Cardiac fibroblast (primary cell): ENCODE measurements at places on chromosomes 6 and 20.

GRCh38 chr20:33275215-33275614 lies 7.8 kb upstream of the BPIFB1 start:
- DNase-seq, result no peak

GRCh38 chr6:89895276-89895874 lies 1.1 kb downstream of the GJA10 start:
- peak; percentile 63 for DNase-seq

DNA sequence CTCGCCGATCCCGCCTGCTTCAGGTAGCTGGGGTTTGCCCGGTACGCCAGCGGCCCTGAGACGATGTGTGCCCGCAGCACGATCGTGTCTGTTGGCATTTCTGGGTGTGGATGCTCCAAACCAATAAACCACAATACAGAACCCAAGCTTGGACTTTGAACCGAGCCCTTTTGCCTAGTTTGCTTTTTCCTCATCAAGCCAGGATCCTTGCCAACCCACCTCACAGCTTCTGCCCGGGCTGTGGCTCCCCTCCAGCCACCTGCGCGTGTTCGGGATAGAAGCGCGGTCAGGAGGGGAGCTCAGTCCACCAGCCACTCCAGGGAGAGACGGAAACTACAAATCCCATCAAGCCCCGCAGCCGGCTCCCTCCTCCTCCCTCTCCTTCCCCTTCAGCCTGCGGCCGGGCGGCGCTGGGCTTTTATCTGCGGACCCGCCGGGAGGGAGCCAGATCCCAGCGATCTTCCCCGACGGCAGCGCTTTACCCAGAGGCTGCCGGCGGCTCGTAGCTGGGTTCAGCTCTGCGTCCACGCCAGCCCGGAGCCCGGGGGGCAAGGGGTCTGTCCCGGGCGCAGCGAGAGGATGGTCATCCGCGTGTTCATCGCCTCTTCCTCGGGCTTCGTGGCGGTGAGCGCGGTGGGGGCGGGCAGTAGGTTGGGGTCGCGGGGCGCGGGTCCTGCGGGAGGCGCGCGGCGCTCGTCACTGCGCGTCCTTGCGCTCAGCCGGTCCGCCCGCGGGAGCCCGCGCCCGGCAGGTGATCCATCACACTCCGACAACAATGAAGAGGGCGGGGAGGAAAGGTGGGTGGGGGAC lies at the start of gene SH3BGRL2:
TSS of gene SH3BGRL2 (plus strand) at position 447 of the 810 bp plus-strand sequence. CDS start at position 580, 133 bp downstream.
- peak; percentile 65 for DNase-seq

DNA sequence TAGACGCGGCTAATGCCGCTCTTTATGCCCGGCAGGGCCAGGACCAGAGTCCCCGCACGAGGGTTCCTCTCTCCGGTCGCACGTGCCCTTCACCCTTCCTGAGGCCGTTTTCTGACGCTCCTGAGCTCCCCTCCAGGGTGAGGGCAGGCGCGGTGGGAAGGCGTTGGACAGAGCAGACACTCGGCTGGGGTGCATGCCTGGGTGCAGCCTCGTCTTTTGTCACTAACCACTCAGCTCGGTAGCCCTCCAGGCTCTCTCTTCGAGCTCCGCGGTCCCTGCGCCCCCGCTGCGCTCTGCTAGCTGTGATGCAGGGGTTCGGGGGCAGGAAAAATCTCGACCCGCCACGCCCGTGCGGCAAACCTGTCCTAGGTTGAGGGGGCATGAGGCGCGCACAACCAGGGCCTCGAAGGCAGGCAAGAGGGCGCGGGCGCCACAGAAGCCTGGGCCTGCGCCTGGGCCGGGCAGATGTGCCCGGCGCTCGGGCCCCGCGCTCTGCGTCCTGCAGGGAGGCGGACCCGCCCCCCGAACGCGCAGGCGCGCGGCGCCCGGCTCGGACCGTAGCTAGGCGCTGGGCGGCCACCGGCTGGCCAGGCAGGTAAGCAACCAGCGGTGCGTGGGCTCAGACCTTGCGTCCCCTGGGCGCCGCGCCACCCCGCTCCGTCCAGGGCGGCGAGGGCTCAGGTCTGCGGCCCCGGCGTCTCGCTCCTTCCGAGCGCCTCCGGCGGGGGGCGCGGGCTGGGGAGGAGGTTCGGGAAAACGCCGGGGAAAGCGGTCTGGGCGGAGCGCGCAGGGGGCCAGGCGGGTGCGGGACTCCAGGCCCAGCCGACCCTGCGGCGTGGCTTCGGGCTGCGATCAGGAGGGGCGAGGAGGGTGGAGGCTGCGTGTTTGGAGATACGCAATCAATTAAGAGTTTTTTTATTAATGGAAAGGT lies at the start of gene L3MBTL1:
TSS of gene L3MBTL1 (plus strand) at position 548 of the 931 bp plus-strand sequence. CDS start 5,807 bp downstream, outside the sequence.
- peak; percentile 33 for DNase-seq

DNA sequence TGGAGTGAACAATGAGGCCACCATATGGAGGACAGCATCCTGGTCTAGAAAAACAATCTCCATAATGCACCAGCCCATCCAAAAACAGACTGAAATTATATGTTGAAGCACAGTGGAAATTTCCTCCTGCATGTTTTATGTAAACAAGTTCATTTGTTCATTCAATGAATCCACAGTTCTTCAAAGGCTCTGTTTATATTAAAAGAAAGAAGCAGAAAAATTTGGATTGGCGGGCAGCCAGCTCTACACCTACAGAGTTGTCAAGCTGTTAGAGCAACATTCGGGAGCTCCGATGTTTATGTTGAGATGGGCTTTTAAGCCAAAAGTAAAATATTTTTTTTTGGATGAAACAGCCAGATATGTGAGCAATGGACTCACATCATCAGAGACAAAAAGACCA lies 395.3 kb upstream of the SULF2 start:
- DNase-seq, result no peak

- no peak for DNase-seq
Measured at GRCh38 chr6:17585766-17586490, 14.2 kb upstream of the FAM8A1 start.

GRCh38 chr20:57388953-57389694 lies 2.1 kb upstream of the RBM38 start:
- DNase-seq, result peak; percentile 79

DNA sequence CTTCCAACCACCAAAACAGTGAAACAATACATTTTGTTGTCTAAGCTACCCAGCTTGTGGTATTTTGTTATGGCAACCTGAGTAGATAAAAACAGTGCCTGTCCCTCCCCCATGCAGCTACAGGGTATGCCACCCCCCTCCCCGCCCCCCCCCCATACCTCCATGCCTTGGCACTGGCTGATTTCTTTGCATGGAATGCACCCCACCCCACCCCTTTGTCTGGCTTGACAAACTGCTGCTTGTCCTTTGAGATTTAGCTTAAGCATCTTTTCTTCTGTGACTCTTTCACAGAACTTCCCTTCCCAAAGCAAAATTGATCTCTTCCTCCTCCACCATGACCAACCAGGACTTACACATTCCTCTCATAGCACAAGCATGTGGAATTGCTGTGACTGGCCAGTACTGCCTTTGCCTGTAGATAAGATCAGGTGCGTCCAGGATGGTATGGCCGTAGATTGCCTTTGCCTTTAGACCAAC lies 64.6 kb upstream of the ADGRF1 start:
- no peak for DNase-seq

DNA sequence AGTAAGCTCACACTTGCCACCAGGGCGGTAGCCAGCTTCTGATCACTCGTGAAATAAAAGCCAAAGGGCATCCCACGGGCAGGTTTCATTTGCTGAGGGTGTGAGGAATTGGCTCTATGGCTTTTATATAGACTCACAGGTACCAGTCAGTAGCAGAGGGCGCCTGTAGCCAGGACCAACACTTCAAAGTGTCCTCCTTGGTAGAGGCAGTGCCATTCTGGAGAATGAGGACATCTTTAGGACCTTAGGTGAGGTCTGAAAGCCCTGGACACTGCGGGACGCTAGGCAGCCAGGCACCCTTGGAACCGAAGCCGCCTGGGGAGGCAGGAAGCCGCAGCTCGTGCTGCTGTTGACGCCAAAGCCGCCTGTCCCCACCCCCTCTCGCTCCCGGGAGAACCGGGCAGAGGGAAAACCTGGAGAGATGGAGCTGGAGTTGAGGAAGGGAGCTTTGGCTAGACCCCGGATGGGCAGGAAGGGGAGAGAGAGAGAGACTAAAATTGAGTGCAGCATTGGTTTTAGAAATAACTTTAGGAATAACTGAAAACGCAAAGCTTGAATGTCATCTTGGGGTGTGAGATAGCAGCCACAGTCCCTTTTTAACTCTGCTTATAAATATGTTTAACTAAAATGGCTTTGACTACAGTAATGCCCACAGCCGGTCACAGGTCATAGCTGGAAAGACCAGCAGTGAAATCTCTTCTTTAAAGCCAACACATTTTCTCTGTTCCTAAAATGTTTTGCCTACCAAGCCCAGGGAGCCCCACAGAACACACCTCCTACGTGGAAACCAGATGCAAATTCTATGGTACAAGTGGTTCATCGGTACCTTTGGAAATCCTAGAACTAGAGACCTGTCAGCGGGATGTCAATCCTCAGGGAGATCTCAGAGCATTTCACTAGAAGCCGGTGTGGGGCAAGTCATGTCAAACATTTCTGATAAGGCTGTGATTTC lies 128.5 kb upstream of the CDYL start:
- peak; percentile 82 for DNase-seq

GRCh38 chr6:53035549-53036213 lies 29.5 kb upstream of the FBXO9 start:
- DNase-seq, result peak; percentile 20

DNA sequence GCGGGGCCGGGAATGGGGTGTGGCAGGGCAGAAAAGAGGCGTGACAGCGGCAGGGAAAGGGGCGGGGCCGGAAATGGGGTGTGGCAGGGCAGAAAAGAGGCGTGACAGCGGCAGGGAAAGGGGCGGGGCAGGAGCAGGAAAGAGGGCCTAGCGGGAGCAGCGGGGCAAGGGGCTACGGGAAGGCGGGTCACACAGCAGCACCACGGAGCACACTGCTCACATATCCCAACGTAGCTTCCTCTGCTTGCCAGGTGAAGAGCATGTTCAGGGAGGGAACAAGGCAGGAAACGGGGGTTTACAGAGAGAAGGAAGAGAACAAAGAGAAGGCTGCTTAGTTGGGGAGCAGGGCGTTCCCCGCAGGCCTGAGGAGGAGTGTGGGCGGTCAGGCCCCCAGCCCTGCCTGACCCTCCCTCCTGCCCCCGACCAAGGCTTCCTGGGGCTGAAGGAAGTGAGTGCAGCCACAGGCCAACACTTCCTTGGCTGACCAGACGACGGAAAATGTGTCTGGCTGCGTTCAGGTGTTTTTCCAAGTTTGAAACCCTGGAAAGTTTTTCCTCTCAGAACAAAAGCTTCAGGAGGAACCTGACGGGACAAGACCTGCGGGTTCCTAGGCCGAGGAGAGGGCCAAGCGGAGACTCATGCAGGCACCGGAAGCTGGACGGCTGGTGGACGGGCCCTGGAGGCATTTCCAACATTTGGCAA lies 13.8 kb downstream of the UCKL1 start:
- DNase-seq, result peak; percentile 27

DNA sequence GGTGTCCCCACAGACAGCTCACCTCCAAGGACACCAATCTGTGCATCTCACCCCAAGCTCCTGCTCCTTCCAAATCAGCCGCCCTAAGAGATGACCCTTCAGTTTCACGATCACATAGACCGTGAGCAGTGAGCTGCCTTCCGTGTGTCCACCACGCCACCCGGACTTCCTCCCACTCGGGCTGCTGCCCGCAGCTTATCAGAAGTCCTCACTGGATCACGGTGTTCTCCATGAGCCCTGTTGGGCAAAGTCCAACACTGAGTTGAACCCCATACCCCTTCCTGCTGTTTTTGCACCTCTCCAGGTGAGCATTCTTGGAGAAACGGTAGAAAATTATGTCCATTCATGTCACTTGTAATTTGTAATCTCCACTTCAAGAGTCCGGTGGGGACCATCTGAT lies 234.4 kb downstream of the SMOC2 start:
- DNase-seq, result no peak

GRCh38 chr6:54899442-54899841 lies 52.9 kb downstream of the FAM83B start:
- no peak for DNase-seq

DNA sequence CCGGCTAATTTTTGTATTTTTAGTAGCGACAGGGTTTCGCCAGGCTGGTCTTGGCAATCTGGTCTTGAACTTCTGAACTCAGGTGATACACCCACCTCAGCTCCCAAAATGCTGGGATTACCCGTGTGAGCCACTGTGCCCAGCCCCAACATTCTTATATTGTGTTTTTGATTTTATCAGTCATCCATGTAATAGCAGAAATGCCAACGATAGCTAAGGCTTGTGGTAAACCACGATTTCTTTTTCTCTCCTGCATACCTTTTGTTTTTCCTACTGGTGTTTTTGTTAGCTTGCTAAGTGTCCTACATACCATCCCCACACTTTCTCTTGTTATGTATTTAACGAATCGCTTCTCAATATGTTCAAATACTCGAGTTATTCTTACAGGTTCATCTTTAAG lies 12.1 kb downstream of the PHACTR2 start:
- DNase-seq, result no peak

DNA sequence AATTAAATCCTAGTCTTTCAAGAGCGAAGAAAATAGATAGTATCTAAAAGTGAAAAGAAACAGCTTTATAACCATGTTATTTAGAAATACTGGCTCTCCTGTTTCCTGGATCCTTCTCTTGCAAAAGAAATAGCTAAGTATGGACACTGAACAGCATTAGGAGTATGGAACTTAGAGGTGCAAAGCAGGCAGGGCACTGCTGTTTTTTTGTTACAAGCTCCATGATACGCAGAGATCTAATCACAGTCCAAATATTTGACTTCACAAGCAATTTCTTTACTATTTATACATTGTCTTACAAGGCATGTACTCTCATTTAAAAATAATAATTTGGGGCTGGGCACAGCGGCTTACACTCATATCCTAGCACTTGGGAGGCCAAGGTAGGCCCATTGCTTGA lies 7.6 kb downstream of the TRPC4AP start:
- DNase-seq, result no peak

GRCh38 chr6:84123186-84123585 lies 89.6 kb downstream of the MRAP2 start:
- no peak for DNase-seq

DNA sequence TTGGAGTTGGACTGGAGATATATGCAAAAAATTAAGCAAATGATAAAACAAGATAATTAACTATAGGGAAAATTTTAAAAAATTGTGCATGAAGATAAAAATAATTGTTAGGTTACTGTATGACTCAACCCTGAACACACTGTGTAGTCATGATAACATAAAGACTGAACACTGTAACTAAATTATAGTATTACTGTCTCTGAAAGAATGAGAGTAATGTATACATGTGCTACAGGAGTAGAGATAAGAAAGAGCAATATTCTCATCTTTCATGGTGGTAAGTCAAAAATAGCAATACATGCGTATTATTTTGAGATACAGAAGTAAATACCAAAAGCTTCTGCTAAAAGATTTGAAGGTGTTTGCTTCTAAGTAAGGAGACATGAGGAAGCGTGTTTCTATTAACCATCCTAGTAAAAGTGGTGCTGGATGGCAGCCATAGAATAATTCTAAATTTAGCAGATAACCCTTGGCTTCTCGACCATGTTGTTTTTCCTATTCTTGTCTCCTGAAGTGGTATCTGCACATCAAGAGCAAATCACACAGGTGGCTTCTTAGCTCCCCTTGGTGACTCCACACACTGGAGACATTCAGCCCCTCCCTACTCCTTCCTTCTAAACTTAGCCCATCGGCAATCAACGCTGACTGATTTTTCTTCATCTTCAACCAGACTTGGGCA lies 390.6 kb upstream of the PLCB4 start:
- DNase-seq, result no peak

GRCh38 chr20:3925899-3926638 lies 36.9 kb downstream of the PANK2 start:
- DNase-seq, result no peak

- peak; percentile 19 for DNase-seq
Measured at GRCh38 chr6:90068703-90069523, 174.6 kb downstream of the GJA10 start.

GRCh38 chr6:157813191-157813590 lies 9.9 kb upstream of the SNX9 start:
- no peak for DNase-seq
